T1000 (cell line): ENCODE measurements at places on chromosomes 6 and 20.

DNA sequence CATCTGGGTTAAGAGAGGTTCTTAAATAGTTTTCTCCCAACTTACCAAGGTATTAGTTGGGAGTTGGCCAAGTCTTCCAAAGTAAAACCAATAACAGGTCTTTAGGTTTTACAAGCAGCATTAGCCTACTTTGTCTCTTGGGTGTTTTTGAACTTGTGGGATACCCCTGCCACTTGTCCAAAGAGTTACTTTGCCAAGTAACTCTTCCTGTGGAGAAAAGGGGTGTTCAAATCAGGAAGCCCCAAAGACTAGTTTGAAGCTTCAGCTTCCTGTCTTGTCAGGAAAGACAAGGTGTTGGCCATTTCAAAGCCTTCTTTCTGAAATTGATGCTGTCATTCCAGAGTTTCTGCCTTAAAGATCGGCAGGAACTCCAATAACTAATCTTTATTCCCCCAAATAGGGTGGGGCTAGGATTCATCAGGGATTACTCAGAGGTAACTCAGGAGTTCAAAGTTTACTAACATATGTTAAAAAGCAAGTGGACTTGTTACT, 822 bp downstream of the RAB22A start:
- DNase-seq: no peak

DNA sequence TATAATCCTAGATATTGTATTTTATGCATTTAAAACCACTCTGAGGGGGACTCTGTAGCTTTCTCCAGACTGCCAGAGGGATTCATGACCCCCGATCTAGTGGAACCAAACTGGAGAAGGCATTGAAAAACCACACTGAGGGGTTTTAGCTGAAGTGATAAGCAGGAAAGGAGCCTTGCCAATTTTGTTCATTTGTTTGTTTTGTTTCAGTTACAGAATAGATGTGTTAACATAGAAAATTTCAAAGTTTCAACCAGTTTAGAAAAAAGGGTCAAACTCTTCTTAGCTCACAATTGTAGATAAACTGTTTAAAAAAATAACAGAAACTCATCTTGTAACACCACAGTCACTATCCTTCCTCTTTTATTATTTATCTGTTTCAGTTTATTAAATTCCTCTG, 19.8 kb downstream of the TAB2 start:
- DNase-seq: no peak

GRCh38 chr6:110044096-110044495, 66.0 kb downstream of the GPR6 start:
- DNase-seq: no peak

GRCh38 chr20:40331807-40332560, 357.1 kb downstream of the MAFB start:
- DNase-seq: no peak

DNA sequence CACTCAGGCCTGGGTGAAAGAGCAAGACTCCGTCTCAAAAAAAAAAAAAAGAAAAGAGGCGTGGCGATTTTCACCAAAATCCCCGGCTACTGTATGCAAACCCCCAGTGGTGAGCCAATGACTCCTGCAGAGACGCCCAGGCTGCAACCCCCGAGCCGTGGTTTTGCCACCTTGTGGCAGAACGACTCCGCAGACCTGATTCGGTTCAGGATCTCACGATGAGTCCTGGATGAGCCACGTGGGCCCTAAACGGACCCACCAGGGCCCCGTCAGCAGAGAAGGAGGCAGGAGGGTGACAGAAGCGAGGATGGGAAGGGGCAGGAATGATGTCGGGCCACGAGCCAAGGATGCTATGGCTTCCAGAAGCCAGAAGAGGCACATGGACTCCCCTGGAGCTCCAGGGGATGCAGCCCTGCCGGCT, 42.5 kb downstream of the SLC2A4RG start:
- no peak for DNase-seq

- peak; percentile 66 for DNase-seq
Measured at GRCh38 chr6:11609324-11610071, 71.9 kb downstream of the TMEM170B start.

GRCh38 chr6:169164986-169165385, 88.7 kb downstream of the THBS2 start:
- no peak for DNase-seq

GRCh38 chr6:13113981-13114593, 214.2 kb downstream of the TBC1D7 start:
- DNase-seq: no peak

GRCh38 chr6:135121434-135121833, 59.7 kb upstream of the MYB start:
- DNase-seq: no peak

GRCh38 chr20:19019734-19020364, 192.6 kb upstream of the SLC24A3 start:
- DNase-seq: no peak

GRCh38 chr6:7881765-7882500, 28.7 kb downstream of the TXNDC5 start:
- no peak for DNase-seq

DNA sequence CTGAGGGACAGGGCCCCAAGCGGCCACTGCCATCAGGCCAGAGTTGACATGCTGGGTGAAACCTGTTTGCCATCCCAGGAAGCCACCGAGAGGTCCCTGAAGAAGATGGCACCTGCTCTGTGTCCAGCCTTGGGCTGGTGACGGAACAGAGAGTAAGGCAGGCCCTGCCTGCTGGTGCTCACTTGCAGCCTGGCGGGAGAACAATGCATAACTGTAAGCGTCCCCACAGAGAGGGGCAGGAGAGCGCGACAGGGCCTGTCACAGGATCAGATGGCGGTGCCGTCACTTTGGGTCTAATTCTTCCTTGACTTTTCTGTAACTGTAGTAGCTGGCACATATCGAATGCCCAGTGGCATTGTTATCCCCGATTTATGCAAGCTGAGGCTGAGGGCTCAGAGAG, 29.0 kb upstream of the VSTM2L start:
- DNase-seq: no peak

DNA sequence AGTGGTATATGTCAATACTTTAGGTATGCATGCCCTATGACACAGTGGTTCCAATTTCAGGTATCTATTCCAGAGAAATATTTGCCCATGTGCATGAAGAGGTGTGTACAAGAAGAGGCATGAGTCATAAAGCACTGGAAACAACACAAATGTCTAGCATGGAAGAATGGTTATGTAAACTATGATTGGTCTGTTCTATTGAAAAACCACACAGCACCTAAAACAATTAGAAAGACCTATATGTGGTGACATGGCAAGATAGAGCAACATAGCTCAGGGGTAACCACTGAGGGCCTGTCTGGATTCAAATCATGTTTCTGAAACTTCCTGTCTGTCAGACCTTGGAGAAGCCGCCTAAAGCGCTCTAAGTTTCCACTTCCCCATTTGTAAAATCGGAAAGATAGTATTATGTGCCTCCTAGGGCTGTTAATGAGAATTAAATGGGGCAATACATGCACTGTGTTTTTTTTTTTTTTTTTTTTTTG, 76.0 kb upstream of the SHLD1 start:
- DNase-seq: no peak

DNA sequence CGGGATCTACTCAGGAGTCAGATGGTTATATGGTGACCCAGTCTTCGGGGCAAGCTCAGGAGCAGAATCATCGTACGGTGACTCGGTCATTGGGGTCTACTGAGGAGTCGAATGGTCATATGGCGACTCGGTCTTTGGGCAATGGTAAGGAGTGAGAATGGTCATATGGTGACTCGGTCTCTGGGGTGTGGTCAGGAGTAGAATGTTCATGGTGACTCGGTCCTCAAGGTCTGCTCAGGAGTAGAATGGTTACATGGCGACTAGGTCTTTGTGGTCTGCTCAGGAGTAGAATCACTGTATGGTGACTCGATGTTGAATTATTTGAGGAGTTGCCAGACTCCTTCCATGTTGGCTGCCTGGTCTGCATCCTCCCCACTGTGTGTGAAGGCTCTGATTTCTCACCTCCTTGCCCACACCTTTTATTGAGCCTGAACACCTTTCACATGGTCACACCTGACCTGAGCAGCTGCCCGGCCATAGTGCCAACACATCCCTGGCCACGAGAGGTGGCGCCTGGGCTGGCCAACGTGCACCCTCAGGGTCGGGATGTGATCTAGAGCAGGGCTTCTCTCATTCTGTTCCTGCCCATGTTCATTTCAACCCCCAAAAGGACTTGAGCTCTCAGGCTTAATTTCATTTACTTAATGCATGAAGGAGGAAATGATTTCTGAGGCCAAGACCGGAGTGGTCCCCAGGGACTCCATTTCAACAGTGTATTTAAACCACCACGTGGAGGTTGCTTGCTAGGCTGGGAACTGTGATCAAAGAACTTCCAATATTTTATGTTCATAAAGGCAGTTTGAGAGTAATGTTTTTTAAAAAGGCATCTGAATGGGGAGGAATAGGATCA, 119.5 kb downstream of the PHACTR3 start:
- DNase-seq: no peak

- no peak for DNase-seq
Measured at GRCh38 chr6:168370310-168370991, 50.9 kb upstream of the DACT2 start.

DNA sequence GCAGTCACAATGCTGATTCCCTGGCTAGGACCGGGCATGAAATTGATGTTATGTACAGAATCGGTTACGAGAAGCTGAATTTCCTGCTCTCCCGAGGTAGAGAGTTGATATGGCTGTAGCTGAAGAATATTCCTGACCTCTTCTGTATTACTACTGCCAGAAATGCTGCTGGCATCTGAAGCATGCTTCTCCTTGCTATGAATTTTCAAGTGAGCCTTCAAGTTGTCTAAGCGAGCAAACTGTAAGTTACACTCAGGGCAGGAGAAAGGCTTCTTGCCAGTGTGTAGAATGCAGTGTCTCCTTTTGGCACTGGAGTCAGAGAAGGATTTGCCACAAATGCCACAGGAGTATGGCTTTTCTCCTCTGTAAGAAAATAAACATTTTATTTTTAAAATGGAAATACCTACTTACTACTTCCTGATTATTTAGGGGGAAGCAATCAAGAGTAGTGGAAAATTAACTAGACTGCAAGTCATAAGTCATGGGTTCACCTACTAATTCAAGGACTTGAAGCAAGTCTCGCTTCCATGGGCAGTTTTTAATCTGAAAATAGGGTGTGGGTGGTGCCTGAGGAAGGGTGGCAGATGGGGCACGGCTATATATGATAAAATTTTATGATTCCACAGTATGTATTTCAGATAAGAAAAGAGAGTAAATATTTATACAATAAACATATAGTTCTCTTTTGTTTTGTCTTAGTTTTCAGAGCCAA, 10.8 kb upstream of the MICAL1 start:
- no peak for DNase-seq

DNA sequence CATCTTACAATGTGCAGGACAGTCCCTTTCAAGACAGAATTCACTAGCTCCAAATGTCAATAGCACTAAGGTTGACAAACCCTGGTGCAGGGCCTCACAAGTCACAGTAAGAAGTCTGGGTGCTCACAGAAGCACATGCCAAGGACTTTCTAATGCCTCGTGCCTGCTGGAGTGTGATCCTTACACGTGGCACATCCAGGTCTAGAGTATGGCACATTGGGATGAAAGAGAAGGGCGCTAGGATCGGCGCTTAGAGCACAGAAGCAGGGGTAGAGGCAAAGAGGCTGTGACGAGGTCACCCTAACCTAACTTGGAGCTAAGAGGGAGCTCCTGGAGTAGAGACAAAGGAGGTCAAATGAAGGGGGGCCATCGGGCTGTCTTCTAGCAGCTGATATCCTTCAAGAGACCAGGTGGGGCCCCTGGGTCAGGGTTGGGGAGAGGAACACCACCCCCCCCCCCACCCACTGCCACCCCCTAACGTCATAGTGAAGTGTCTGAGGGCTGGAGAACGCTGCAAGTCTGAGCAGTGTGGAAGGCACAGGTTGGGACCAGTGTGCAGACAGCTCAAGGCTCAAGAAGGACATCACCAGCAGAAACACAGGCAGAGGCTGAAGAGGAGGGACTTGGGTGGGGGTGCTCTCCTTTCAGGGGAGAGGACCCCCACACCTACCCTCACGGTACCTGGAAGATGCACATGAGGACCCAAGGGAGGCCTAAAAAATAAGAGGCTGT, 97.8 kb upstream of the MRPS10 start:
- DNase-seq: no peak

DNA sequence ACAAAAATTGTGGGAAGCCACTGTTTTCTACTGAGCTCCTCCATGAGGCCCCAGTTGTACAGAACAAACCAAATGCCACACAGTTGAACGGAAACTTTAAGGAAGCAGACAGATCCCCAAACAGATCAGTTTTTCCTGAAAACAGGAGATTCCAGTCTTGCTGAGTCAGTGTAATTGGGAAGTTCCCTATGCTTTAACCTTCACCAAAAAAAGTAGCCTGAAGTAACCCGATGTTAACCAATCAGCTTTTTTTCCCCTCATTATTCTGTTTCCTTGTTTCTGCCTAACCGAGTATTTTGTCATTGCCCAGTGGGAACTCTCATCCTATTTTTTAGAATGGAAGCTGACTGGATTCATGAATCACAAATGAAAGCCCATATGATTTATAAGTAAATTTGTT, 36.7 kb downstream of the MARCKS start:
- DNase-seq: no peak

- no peak for DNase-seq
Measured at GRCh38 chr6:163423696-163424095, 9.2 kb downstream of the QKI start.

DNA sequence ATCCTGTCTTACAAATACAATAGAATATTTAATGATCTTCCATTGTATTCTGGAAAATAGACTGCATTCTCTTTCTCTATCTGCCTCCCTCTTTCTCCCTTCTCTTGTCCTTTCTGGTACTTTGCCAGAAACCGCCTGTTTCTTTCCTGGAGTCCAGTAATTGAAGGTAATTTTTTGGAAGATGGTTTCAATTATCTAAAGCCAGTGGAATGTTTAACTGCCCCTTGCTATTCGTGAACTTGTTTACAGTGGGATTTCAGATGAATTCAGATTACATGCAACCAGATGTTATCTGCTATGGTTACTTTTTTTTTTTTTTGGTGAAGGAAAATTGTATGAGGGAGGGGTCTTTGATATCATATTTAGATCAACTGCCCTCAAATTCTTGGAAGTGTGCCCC, 655.5 kb upstream of the FLRT3 start:
- no peak for DNase-seq

DNA sequence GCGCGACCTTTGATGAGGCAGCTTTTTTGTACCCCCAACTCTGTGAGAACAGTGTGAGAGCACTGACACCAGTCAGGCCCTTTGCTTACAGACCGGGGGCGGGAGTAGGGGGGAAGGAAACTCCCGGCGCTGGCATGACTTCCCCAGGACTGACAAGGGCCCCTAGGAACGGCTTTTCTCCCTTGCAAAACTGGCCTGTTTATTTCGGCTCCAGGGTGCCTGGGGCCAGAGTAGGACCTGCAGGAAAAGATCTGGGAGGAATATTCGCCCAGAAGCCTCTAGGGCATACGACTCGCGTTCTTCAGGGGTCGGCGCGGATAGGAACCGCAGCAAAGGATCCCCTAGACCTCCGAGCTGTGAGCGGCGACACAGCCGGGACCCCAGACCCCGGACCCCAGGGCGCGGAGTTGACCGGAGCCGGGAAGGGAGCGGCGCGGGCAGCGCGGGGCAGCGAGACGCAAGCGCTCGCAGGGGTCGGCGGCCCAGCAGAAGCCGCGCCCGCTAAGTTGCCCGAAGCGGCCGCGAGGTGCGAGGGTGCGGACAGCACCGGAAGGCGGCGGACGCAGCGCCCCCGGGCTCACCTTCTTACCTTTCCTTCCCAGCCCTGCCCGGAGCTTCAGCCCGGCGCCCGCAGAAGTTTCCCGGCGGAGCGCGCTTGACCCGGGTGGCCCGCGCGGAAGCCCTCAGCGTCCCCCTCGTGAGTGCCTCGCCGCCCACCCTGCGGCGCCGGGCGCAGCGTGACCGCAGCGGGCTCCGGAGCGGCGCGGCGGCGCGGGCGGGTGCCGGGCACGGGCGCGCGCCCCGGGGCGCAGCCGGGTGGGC, at the start of gene POPDC3:
TSS of gene POPDC3 (minus strand) at position 771 of the 822 bp plus-strand sequence. CDS start 18,105 bp downstream, outside the sequence.
- DNase-seq: no peak
